ENCODE measurements at places on chromosomes 13 and 19. TPM values are rescaled to one million over a fixed set of nuclear protein-coding genes. Genes with fewer than 3 reads are reported as not detected.

CYP4F12 gene
- polyA plus RNA-seq = 8.8 TPM

FAAP24 gene
- 3.4 TPM for polyA plus RNA-seq

SKA3 gene
- 10.3 TPM for polyA plus RNA-seq

ZNF587 gene
- 38.8 TPM for polyA plus RNA-seq

Measured in left lung (tissue), 14 donors.